Activated naive CD4-positive, alpha-beta T cell treated with anti-CD3 and anti-CD28 coated beads, Interleukin-2, amount 10 ng/mL, durations not matched to agents 7 days and 5 days (primary cell): ENCODE measurements at places on chromosomes 4 and X.
A peak's percentile ranks its signal among the peaks of the same experiment; 100 is the strongest.

DNA sequence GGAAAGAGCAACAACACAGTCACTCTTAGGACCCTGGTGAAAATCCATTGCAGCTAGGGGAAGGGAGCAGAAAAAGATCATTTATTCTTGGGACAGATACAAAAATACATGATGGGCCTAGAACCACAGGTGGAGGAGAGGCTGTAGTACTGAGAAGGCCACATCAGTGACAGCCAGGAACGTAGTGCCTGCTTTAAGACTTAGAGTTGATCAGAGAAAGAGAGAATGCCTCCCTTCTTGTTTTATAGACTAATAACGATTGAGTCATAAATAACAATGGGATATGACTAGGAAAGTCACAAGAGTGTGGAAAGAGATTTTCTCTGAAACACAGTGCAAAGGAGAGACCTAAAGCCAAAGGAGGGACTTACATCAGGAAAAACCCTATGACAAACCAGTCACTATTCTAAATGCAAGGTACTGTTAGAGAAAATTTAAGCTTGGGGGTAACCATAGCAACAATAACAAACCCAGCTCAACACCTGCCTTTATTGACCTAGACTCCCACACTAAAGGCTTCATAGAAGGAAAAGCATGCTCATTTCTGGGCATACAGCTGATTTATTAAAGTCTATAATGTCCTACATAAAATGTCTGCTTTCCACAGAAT, 1015.0 kb upstream of the GRID2 start:
- no peak for DNase-seq

DNA sequence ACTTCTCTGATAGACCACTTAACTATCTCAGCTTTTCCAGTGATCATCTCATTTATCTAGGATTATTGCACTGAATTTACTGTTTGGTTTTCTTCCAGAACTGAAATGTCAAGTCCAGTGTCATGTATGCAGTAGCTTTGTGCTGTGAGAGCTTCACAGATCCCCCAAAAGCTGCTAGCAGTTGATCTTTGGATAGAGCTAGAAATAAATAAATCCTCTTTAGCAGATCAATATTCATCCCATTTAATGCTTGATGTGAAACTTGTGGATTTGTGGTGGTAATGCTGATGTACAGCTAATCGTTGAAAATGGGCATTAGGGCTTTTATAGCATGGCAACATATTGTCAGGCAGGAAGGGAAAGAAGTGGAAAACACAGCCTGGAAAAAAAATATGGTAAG, 509.6 kb upstream of the FAM241A start:
- no peak for DNase-seq

DNA sequence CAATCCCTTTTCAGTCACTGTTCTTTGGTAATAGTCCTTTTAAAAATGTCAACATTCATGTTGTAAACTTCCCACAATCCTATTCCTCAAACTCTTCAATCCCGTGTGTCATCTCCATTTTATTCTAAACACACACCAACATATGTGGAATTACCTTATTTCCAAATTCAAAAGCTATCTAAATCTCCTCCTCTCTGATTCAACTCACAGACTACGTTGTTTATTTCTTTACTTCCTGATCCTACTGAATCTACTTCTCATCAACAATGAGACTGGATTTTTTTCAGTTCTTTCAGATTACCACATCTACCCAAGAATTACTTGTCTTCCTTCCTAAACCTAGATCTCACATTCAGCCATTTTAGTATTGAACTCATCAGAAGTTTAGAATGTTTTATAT, 188.2 kb downstream of the GABRB1 start:
- DNase-seq = no peak

- DNase-seq = no peak
Observed at GRCh38 chrX:129478516-129478915, 44.8 kb downstream of the SMARCA1 start.

- DNase-seq = no peak
Observed at GRCh38 chr4:117817301-117817700, 217.0 kb upstream of the NDST3 start.

GRCh38 chrX:10414156-10414824, 206.1 kb downstream of the MID1 start:
- DNase-seq = no peak

DNA sequence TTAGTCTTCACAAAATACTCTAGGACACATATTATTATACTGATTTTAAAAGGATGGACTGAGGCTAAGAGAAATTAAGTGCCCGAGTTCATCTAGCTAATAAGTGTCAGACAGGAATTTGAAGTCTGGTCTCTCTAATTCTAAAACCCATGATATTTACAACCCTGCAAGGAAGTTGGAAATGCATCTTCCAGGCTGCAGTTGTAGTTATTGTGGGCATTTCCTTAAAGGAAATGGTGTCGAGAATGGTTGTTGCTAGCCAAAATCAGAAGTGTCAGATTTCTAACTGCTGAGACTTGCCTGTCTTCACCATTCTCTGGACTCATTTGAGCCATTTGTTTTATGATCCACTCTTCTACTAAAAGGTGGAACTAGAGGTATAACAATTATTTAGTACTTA, 82.5 kb downstream of the FAT4 start:
- DNase-seq = no peak

DNA sequence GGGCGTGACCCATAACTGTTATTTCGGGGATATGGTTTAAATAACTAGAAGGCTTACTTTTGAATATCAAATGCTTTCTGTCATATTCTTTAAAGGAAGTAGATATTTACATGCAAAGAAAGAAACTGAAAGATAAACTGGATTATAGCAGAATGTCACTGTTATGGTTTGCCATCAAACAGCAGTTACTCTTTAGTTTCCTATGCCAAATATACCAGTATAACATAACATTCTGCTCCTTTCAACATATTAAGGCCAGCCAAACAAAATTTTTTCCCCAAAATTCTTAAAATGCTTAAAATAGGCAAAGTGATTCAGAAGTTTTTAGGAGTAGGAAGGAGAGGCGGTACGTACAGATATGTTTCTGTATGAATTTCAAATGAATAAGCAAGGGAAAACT, 27.0 kb downstream of the KDM6A start:
- DNase-seq = no peak

DNA sequence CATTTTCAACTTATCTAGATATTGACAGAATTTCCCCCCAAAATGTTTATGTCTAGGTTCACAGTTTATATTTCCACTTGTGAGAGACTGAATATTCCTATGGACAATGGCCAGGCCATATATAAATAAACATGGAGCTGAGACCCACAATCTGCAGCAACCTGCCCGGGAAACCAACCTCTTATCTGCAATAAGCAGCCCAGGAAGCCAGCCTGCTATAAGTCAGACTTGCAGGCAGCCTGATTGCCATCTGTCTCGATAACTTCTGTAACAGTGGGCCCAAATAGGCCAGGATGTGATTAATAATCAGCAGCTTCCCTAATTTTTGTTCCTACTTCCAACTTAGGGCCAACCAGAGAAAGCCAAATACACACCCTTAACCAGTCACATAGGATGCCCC, 5.2 kb upstream of the NAP1L5 start:
- no peak for DNase-seq

DNA sequence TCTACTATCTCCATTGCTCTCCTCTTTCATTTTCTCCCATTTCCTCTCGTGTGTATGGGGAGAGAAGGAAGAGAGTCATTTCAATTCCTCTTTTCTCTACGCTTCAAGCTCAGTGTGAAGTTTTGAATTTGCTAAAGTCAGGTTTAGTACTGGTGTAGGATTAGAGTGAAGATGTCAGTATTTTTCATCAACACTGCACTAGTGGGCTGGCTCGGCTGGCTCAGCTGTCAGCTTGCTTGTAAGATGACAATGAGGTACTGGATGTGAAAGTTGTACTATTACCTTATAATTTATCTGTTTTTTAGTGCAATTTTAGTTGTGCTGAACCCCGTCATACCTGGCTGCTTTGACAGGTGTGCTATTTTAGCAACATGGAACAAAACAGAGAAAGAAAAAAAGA, 2.1 kb upstream of the SH2D1A start:
- DNase-seq = no peak

- DNase-seq = no peak
Observed at GRCh38 chr4:86948276-86948675, 13.5 kb downstream of the AFF1 start.

- DNase-seq = no peak
Observed at GRCh38 chrX:49000636-49001035, 1.4 kb downstream of the GRIPAP1 start.

DNA sequence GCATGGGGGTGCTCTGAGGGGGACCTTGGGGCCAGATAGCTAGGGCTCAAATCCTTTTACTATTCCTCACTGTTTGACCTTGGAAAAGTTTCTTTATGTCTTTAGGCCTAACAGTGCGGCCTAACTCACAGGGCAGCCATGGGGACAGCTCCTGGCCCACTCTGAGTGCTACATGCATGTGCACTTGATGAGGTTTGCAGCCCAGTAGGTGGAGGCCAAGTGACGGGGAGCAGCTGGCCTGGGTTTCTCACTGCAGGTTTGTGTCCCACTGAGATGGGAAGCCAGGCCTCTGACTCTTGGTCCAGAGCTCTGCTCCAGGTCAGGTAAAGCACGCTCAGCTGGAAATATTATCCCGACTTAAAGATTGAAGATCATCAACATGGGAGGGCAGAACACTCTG, 102.8 kb downstream of the SLC2A9 start:
- DNase-seq = no peak

- no peak for DNase-seq
Observed at GRCh38 chr4:114527637-114528036, 71.0 kb upstream of the UGT8 start.

DNA sequence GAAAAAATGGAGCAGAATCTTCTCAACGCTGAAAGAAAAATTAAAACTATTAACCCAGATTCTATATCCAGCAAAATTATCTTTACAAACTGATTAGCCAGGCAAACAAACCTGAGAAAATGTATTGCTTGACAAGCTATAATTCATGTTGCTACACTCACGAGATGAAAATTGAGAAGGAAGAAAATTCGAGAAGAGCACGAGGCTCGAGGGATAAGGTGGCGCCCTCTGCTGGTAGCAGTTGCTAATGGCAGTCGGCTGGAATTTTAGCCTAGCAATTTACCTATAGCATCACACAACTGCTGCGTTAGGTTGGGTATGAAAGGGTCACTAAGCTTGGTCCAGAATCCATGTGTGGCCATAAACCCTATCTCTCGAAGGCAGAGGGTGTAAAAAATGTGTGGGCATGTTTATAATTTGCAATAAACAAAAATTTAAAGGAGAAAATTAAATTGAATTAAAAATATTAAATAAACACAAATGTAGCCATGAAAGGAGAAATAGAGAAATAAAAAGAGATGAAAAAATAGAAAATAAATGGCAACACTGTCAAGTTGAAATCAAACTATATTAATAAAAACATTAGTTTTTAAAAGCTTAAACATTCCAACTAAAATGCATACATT, 126.6 kb downstream of the PPP4R3C start:
- DNase-seq = peak; percentile 30

DNA sequence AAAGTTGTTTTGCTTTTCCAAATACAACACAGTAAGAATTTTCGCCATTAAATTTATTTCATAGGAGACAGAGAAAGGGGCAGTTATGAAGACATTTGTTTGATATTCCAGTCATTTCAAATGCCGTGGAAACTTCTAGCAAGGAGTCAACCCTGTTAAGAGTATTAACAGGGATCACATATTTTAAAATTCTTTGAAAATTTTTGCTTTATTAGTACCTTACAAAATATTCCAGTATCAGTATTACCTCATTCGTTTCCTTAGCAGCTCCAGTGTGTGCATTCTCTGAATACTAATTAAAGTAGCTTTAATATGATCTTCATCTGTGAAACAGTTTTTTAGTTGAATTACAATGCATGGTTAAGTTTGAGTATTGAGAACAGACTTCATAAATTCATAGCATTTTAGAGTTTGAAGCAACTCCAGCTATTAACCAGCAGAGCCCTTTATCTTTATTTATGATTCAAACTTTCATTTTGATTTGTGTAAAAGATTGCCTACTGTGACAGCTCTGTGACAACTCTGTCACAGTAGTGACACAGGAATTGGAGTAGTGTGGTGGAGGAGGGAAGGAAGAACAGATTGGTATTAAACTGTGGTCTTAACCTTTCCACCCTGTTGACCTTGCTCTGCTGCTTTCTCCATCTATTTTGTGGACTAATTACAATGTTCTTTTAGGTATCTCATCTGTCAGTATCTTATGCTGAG, 86.3 kb downstream of the PDLIM5 start:
- DNase-seq = no peak

- no peak for DNase-seq
Observed at GRCh38 chr4:3786196-3786869, 20.1 kb downstream of the ADRA2C start.

DNA sequence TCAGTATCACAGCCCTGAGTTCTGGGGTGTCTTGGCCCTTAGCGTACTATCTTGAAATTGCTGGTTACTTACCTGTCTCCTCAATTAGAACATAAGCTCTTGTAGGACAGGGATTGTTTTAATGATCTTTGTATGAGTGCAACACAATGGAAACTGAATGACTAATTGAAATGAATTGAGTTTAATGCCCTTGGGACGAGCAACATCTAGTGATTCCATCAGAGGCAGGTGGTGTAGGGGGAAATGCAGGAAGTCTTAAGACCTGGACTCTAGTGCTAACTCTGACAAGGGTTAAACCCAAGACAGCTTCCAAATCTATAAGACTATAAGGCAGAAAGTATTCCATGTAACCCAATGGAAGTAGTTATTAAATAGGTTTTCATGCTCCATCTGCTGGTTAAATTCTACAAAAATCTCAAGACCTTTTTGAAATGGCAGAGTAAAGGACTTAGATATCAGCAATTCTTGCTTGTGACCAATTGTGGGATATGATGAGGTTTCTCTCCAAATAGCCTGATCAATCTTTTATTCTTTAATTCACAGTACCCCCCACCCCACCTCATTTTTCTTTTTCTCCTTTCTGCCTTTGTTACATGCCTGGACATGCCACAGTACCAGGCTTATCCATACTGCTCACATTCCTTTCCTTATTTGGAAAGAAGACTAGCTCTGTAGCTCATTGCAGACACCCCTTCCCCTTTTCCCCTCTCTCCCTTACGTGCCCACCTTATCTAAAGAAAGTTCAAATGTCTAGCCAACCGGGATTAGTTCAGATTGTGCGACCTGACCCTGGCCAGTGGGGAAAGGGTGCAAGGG, 340.8 kb downstream of the PAPSS1 start:
- DNase-seq = no peak

DNA sequence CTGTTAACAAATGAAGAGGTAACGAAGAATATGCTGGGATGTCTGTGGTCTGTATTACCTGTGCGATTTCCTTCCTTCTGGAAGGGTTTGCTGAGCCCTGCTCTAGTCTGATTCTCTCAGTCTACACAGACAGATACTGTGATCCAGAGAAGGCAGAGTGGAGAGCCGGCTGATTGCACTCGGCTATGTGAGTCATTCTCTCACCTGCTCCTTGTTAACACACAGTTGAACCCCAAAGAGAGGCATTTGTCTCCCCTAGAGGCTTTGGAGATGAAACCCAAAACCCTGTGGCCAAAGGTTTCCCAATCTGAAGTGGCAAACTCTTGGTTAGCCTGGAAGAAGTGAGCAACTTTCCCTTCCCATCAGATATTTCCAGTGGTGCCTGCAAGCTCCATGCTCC, 78.1 kb upstream of the GPC4 start:
- DNase-seq = no peak
